Bronchial epithelial cell (primary cell): ENCODE measurements at places on chromosomes 2 and 18. TPM values are rescaled to one million over a fixed set of nuclear protein-coding genes. Genes with fewer than 3 reads are reported as not detected.

Gene SAG
- not detected in 2 replicates for total RNA-seq

Gene ABCB11
- 0.26 TPM in 2 replicates for total RNA-seq

Gene EFHD1
- total RNA-seq, result not detected in 2 replicates

Gene RGPD4
- total RNA-seq, result not detected in 2 replicates

Gene MYO1B
- 247 and 311 TPM in 2 replicates for total RNA-seq

Gene MAPK4
- total RNA-seq, result under 0.01 TPM in 1 of 2 replicates, not detected in the other

Gene RAB11FIP5
- total RNA-seq, result 19.5 and 21.9 TPM in 2 replicates

Gene LYG2
- total RNA-seq, result not detected in 2 replicates
